ENCODE measurements at places on chromosomes 6 and 20.
A peak's percentile ranks its signal among the peaks of the same experiment; 100 is the strongest.

DNA sequence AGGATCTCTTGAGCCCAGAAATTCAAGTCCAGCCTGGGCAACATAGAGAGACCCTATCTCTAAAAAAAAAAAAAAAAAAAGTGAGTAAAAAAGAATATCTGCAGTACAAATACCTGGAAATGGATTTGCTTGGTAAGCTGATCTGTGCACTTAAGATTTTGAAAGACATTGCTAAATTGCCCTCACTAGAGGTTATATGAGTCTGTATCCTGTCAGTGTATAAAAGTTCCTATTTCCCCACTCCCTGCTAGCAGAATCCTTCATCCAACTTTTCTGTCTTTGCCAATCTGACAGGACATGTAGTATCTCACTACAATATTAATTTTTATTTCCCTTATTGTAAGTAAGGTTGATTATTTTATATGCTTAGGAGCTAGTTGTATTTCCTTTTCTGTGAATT lies 36.1 kb downstream of the BICRAL start:
- no peak for DNase-seq

DNA sequence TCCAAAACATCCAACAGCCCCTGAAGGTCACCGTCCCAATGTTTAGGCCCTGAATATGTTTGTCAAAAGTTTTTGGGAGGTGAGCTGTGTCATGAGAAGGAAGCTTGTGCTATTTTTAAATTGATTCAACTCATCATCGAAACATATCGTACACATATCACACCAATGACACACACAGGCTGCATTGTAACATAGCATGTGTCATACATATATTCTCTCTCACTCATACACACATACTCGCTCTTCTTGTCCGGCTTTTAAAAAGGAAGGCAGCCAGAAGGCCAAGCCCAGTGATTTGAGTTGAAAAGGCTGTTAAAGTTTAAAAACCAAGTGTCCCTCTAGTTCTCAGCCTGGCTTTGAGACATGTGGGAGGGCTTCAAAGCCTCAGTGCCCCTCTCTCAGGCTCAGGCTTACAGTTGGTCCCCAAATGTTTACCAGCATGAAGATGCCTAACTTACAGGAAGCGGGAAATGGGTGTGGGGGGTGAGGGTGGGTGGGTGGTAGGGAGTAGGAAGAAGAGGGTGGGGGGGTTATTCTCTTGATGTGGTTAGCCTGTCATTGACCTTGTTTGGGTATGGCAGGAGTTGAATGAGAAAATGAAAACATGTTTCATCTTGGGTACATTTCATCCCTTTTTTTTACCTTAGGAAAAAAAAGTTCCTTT lies 3.3 kb upstream of the PRDM1 start:
- DNase-seq: no peak

DNA sequence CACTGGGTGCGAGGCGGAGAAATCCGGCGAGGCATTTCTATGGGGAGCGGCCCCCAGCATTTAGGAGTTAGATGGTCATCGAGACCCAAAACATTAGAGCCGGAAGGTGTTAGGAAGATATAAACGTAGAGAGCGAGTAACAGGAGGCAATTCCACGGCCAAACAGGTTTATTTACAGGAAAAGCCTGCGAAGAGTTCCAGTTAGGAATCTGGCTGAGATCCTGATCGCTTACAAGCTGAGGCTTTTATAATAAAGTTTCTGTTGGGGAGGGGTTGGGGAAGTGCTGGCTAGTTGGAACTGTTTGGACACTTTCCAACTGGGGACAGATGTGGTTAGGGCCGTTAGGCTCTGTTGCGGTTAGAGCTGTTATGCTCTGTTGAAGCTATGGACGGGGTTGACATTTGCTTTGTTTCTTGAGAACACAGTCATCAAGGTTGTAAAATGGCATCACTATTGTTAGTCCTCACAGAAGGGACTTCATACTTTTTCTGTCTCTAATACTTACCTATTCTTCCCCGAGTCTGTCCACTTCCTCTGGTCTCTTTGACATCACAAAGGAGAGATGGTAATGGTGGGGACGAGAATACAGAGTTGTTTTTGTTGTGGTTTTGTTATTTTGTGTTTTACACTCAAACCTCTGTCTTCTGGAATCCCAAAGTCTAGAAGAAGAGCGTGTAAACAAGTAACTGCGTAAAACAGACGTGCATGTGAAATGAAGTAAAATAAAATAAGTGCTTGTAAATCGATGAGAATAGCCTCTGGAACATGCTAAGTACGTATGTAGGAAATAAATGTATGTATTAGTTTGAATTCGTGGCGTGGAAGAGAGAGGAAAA lies 554 bp upstream of the ZSCAN31 start:
- peak; percentile 65 for DNase-seq

DNA sequence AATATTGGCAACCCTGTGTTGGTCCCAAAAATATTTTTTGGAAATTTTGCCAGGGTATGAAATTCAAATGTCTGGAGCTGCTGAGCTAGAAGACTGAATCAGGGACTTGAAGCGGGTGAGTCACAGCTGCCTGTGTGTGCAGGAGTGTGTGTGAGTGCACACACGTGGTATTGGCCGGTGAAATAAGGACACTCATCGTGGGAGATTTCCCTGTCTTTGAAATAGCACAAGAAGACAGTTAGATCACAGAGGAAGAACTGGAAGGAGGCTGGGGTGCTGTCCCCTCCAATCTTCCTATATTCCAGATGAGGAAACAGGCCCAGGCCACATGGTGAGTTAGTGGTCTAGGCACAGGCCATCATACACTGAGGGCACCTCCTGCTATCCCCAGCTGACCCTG lies 123.8 kb upstream of the MLN start:
- DNase-seq: peak; percentile 38

GRCh38 chr6:44608175-44608574 lies 220.7 kb downstream of the CDC5L start:
- no peak for DNase-seq

- DNase-seq: no peak
These were observed 31.2 kb downstream of the PARD6B start for GRCh38 chr20:50762435-50763220.

DNA sequence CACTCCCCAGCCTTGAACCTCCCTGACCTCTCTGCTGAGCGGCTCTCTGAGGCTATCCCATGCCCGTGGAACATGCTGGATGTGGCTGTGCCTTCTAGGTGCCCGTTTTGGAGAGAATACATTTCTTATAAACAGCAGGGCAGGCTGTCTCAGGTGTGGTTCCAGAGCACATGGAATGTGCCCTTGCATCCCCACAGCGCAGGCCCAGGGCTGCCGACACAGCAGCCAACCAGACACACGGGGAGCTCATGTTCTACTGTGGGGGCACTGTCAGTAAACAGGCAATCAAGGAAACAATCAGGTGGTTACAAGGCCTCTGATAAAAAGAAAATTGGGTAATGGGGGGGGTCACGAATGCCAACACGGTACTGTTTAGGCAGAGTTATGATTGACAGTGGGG lies 30.8 kb downstream of the FOXC1 start:
- no peak for DNase-seq

GRCh38 chr6:37429352-37429750 lies 3.7 kb upstream of the CMTR1 start:
- no peak for DNase-seq

- DNase-seq: no peak
These were observed 68.8 kb downstream of the KCNB1 start for GRCh38 chr20:49413677-49414076.

DNA sequence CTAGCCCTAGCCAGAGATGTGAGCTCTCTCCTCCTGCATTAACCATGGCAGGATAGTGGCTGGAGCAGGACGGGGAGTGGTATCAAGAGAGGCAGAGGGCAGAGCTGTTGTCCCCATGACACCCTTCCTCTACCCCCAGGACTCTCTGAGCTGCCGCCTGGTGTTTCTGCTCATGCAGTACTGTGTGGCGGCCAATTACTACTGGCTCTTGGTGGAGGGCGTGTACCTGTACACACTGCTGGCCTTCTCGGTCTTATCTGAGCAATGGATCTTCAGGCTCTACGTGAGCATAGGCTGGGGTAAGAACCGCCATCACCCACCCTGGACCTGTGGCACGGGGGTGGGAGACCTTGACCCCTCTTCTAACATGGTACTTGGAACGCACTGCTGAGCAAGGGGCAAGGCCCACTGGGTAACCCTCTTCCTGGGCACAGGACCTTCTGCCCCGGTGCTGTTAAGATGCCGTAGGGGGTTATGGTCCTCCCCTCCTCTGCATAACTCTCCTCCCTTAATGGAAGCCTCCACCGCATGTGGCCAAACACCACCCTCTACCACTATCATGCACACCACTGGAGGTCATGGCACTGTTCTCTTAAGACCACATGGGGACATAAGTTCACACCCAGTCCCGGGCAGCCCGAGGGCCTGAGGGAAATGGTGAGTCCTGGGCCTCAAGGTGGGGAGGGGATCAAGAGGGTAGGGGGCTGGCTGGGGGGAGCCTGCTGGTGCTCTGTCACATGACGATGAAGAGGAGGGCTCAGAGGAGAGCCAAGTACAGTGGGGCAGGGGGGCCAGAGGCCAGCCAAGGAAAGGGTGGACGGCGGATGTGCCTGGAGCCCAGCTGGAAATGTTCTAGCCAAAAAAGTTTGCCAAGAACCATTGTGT lies 25.1 kb downstream of the GLP1R start:
- no peak for DNase-seq

DNA sequence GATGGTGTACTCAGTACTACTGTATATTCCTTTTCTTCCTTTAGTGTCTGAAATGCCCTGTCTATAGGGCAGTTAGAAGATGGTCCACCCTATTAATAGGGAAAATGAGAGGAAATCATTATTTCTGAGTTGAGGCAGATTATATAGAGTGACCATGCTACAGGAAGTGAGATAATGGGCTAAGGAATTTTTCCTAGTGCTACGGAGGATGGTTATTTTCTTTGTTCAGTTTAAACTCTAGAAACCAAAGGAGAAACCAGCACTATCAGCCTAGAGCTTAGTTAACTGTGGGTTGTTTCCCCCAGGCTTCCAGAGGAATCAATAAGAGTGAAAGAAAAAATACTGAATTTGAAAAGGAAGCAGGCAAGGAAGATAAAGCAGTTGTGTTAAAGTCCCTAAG lies 474 bp downstream of the TSBP1 start:
- DNase-seq: no peak

- no peak for DNase-seq
These were observed 639 bp upstream of the TULP4 start for GRCh38 chr6:158311626-158312025.

- no peak for DNase-seq
These were observed 57.2 kb upstream of the IRAK1BP1 start for GRCh38 chr6:78810146-78810545.

DNA sequence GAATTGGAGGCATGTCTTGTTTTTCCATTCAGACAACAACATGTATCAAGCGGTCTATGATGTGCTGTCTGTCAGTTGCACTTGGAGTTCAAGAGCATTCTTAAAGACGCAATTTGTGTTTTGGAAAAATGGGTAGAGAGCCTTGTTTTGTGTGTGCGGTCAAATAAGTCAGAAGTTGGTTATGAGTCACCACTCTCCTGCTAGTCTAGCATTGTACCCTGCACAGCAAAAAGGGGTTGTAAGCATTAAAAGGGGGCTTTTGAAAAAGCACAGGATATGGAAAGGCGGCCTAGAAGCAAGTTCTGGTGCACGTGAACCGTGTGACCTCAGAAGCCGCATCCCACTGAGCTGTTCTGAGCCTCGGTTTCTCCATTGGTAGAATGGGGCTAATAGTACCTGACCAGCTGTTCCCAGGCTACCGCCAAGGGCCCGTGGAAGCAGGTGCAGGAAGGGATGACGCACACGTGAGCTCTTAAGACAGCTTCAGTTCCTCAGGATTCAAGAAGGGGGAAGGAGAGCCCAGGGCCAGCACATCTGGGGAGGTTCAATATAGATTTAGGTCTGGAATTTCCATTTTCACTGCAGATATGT lies 61.6 kb upstream of the SNX9 start:
- peak; percentile 54 for DNase-seq

DNA sequence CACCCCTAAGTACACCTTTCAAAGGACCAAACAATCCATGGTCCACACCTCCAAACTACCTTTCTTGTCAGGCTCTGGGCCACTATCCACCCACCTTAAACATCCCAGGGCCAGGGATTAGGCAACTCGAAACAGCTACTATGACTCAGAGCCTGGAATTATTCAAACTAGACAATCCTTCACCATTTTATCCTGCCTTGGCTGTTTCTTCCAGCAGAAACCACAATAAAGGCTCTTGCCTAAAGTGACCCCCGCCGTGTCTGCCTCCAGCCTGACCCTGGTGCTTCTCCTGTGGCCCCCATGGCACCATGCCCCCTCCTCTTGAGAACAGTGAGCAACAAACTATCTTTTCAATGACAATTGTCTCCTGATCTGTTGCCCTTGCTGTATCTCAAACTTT lies 195.5 kb downstream of the EPM2A start:
- DNase-seq: no peak

DNA sequence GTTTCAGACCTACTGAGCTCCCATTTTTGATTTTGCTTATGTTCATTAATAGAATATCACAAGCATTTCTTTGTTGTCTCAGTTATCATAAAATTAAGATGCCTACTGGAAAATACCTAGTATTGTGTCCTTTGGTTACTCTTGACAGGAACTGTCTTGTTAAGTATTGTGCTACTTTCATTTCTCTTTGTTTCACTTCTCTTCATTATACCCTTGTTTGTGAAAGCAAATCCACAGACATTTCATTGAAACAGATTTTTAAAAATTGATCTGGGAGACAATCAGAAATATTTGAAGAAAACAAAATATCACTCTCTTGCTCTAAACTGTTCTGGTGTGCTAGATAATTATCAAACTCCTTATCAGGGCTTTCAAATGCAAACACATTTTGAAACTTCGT lies 290.5 kb upstream of the EYS start:
- no peak for DNase-seq

DNA sequence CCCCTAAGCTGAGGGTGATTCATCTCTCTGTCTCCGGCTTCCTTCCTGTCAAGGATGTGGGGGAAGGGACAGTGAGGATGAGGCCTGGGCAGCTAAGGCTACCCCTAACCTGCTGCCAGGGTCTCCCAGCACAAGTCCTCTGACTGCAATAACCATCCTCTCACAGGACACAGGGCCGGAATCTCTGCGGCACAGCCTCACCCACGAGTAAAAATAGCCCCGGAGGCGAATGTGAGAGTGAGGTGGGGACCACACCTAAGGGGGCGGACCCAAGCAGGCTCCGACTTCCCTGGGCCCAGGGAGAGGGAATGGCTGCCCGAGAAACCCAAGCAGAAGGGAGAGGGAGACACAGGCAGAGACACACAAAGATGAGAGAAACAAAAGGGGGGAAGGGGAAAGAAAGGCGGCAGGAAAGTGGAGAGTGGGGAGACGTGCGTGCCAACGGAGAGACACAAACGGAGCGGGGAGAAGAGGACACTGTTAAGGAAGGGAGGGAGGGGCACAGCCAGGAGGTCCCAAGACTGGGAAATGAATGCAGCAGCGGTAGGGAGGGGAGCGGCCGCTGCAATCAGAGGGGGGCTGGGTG lies 1.4 kb downstream of the CLIC1 start:
- no peak for DNase-seq

- peak; percentile 14 for DNase-seq
These were observed 57.6 kb upstream of the HMGCLL1 start for GRCh38 chr6:55636406-55637102.

GRCh38 chr20:33337119-33337518 lies 54.1 kb downstream of the BPIFB1 start:
- DNase-seq: no peak

GRCh38 chr20:34834459-34834893 lies 9.0 kb upstream of the NCOA6 start:
- DNase-seq: no peak

Data from kidney epithelial cell (primary cell).